Activated T-cell treated with anti-CD3 and anti-CD28 coated beads for 4 hours (primary cell): ENCODE measurements at places on chromosomes 11 and 22.

- no peak for DNase-seq
These were observed 33.0 kb downstream of the MOB2 start for GRCh38 chr11:1453611-1454034.

DNA sequence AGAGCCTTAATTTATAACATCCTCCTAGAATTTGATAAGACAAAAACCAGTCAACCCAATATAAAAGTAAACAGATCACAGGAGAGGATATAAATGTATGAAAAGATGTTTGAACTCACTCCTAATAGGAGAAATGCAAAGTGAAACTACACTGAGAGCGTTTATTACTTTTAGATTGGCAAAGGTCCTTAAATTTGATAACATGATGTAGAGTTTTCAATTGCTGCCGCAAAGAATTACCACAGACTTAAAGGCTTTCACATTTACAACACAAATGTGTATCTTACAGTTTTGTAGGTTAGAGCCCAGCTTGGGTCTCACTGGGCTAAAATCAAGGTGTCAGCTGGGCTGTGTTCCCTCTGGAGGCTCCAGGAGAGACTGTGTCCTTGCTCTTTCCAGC, 9.1 kb upstream of the POU2AF2 start:
- DNase-seq, result no peak

DNA sequence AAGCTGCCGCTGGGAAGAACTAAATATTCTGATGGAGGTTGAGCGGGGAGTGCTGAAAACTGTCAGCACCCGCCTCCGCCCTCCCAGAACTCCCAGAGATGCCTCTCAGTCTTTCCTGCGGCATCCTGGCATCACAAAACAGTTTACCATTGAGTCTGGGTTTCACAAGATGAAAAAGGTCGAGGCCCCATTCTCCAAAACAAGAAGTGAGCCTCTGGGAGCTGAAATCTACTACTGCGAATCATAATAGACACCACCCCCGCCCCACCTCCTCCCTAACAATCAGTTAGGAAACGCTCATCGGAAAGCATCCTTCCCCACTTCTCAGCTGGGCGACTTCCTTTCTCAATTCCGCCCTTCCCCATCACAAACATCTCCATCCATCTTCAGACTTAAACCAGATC, 1.0 kb downstream of the SUN2 start:
- DNase-seq, result no peak

GRCh38 chr11:108796551-108796950, 131.7 kb downstream of the DDX10 start:
- DNase-seq, result no peak

DNA sequence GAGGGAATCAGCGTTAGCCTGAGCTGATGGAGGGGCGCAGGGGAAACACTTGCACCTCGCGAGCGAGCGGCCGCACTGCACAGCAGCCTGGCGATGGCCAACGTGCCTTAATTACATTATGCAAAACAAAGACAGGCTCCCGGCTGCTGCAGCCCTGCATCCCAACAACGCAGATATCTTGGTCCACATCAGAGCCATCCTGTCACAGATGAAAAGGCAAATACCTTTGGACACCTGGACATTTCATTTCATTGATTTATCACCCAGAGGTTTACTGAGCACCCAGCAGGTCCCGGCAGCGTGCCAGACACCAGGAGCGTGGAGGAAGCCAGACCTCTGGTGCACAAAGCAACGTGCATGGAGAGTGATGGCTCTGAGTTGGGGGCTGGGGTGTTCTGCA, 843.0 kb downstream of the TBC1D22A start:
- DNase-seq, result no peak

DNA sequence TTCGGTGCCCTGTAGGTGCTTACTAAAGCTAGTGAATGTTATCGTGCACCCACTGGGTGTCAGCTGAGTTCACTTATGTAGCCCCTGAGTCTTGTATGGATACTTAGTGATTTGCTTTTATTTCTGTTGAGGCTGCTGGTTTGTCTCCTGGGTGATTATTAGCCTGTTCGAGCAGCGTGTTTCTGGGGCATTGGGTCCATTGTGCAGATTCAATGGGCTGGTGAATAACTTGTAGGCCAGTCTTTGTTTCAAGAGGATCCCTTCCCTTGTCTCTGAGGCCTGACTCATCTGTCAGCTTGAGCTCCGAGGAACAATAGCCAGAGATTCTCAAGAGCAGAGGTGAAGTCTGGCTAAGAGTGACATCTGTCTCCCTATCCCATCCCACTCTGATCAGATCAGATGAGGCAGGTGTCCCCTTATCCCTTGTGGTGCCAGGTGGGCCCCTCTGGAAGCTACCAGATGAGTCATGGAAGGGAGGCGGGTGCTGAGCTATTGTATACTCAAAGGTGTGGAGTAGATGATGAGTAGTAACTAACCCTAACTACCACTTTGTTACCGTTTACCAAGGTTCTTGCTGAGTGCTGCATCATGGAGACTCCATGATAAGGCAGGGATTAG, 3.7 kb downstream of the MIAT start:
- no peak for DNase-seq

- DNase-seq, result no peak
These were observed 14.6 kb upstream of the HIKESHI start for GRCh38 chr11:86287468-86287796.

GRCh38 chr22:46087336-46087690, 63.0 kb upstream of the PPARA start:
- DNase-seq, result no peak

DNA sequence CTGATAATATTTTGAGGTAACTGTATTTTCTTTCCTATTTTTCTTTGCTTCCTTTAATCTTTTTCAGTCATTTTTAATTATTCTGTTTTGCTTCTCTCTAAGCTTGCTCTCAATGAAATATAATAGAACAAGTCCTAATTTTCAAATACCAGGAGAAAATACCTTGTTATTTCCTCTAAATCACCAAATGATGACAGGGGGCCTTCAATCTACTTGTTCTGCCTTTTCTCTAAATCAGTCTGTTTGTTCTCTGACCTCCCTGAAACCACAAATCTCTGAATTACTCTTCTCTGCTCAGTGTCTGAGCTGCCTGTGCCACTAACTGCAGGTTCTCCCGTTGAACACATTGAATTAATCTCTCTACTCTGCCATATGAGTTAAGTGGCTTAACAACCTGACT, 286.2 kb downstream of the C11orf87 start:
- no peak for DNase-seq

DNA sequence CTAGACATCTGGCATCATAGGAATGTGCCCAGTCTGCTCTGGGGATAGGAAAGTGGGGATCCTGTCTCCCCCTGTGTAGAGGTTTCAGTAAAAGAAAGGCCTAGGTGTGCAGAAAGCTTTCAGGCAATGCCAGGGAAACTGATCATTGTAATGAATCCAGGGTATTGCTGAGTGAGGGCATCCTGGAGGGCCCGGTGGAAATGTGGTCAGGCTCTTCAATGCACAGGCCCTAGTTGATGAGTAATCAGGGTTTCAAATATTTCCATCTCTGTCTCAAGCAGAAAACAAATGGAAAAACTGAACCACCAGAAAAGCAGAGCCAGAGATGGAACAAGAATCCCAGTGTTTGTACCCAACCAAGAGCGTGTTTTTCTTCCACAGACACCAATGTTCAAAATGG, 2.0 kb downstream of the CD3E start:
- no peak for DNase-seq
